ENCODE measurements at places on chromosomes 7 and 10. TPM values are rescaled to one million over a fixed set of nuclear protein-coding genes. Genes with fewer than 3 reads are reported as not detected.

DNA sequence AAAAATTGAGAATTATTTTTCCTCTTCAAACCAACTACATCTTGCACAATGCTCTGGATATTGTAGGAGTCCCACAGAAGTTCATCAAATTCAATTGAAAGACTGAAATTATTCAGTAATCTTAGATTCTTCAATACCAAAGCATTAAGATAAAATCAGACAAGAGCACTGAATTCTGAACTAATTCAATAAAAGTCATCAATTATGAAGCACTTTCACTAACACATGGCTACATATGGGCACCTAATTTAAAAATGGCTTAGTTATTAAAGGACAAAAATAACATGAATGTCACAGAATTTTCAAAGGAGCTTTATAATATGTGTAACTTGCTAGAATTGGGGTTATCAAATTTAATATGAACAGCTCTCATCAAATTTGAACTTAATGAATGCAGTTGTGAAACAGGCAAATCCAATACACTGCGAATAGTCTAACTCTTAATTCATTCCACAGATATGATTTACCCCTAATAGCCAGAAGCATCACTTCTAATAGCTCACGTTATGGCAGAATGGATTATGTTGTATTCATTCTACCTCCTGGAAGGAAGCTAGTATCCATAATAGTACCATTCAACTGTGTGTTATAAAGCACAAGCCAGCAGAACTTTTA is 116.8 kb downstream of the GRM8 start:
- DNase-seq = no peak

- no peak for DNase-seq
Measured at GRCh38 chr7:151506901-151507382, 12.8 kb downstream of the RHEB start.

The LDB3 gene
- 33.4 TPM for total RNA-seq

The HDAC9 gene
- total RNA-seq = 54.8 TPM

Measured in uterus (tissue), 4 donors.